ENCODE measurements at places on chromosomes 11 and 22.

DNA sequence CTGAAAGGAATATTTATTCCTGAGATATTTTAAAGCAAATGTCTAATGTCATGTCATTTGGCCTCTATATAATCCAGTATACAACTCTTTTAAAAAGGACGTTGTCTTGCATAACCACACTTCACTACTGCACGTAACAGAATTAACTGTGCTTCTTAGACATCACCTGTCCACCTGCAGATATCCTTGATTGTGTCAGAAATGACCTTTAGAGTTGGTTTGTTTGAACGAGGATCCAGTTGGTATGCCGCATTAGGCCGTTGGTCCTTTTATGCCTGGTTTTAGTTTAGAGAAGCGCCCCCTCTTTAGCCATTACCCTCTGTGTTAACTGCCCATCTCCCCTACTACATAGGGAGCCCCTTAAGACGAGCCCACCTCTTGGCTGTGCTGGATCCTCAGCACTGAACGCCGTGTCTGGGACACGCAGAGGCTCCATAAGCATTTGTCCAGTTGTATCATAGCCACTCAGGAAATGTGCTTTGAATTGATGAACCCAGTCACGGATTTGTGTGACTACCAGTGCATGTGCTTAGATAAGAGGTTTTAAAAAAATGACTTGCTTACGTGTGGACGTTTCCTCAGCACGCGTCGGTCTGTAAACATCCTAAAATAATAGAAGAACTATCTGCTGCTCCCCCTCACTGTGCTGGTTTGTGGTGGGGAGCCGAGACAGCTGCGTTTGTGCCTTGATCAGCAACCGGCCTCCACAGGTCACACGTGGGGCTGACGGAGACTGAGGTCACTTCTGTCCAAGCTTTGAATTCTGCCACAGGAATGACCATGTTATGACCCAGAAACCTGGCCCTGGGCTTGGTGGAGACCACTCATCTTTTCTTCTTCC lies 4.0 kb downstream of the MICAL2 start:
- DNase-seq: no peak

- DNase-seq: no peak
These were observed 7.4 kb downstream of the ATL3 start for GRCh38 chr11:63663809-63664208.

- no peak for DNase-seq
These were observed 8.8 kb downstream of the GGA1 start for GRCh38 chr22:37617431-37617830.

GRCh38 chr22:29302681-29303465 lies 3.6 kb upstream of the GAS2L1 start:
- no peak for DNase-seq

- DNase-seq: no peak
These were observed 28.4 kb upstream of the ARFGAP3 start for GRCh38 chr22:42885446-42885845.

DNA sequence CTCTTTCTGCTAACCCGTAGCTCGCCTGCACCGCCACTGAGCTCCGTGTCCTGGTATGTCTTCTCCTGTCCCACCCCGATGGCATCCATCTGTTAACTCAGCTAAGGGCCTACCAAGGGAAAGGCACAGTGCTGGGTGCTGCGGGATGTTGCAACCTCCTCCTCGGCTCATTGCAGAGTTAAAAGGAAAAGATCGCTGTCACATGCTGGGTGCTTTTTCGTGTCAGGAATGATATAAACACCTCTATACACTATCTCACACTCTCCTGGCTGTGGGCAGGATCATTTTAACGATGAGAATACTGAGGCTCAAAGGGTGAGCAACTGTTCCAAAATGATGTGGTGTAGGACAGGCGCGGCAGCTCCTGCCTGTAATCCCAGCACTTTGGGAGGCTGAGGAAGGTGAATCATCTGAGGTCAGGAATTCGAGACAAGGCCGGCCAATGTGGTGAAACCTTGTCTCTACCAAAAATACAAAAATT lies 10.1 kb downstream of the TXN2 start:
- no peak for DNase-seq

DNA sequence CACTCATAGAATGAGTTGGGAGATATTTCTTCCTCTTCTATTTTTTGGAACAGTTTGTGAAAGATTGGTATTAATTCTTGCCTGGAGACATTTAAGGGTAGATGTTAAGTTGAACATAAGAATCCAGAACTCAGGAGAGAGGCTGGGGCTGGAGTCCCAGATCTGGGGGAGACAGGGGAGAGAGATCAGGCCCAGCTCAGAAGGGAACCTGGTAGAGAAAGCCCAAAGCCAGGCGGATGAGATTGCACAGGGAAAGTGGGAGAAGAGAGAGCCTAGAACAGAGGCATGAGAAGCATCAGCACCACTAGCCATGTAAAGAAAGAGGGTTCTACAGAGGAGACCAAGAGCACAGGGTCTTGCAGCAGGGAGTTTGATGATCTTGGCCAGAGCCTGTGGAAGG lies 13.0 kb upstream of the GNAZ start:
- DNase-seq: no peak

GRCh38 chr11:86615487-86615886 lies 56.9 kb downstream of the ME3 start:
- no peak for DNase-seq

- no peak for DNase-seq
These were observed 475.9 kb downstream of the BRD1 start for GRCh38 chr22:49351761-49352227.

DNA sequence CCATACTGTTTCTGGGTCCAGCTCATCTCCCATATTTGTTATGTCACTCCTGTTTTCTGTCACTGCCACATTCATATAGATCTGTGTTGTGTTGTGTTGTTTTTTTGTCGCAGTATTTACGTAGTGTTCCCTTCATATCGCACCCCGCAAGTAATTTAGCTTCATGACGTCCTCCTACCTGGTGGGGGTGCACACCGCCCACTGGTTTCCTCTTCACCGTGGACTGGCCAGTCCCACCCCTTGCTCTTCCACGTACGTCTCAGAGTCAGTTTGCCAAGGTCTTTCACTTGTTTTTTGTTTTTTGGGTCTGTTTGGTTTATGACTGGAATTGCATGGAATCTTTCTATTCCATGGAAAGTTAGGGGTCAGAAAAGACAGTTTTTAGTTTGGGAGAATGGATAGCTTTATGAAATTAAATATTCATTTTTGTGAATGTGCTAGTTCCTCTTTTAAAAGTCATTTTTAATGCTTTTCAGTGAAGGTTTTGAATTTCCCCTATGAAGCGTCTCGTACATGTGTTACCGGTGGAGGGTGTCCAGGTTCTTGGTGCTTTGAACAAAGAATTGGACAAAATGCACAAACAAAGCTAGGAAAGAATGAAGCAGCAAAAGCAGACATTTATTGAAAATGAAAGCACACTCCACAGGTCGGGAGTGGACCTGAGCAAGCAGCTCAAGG lies 134.3 kb downstream of the TBC1D22A start:
- no peak for DNase-seq

GRCh38 chr11:76025068-76025467 lies 181.2 kb downstream of the WNT11 start:
- DNase-seq: no peak

Measured in NCI-H1436 (cell line).